Small intestine (tissue), 16 donors: ENCODE measurements at places on chromosomes 3 and 15.

- no peak for DNase-seq
Measured at GRCh38 chr15:63905131-63905530, 71.4 kb upstream of the HERC1 start.

DNA sequence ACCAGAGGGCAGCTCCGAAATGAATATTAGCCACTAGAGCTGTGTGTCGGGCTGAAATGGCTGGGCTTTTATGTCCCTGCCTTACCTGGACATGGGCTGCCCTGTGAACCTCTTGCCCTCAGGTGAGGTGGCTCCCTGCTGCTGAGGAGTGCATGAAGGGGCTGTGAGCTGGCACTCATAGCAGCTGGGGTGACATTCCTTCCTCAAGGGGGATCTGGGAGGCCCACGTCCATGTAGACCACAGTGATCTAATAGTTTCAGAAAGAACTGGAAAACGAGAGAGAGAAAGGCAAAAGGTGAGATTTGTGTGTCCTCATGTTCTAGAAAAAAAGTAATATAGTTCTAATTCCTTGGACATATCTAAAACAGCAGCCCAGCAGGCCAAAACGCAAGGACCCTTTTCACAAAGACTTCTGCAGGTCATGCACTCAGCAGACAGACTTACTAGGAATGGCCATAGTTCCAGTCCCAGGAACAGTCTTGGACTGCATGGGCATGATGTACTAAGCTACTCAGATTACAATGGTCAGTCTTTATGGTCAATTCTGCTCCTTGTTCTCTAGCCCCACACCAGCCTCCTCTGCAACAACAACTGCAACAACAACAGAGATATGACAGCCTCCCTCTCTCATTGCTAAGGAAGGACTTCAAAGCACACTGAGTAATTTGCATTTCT, 10.8 kb upstream of the SLC24A5 start:
- no peak for DNase-seq

DNA sequence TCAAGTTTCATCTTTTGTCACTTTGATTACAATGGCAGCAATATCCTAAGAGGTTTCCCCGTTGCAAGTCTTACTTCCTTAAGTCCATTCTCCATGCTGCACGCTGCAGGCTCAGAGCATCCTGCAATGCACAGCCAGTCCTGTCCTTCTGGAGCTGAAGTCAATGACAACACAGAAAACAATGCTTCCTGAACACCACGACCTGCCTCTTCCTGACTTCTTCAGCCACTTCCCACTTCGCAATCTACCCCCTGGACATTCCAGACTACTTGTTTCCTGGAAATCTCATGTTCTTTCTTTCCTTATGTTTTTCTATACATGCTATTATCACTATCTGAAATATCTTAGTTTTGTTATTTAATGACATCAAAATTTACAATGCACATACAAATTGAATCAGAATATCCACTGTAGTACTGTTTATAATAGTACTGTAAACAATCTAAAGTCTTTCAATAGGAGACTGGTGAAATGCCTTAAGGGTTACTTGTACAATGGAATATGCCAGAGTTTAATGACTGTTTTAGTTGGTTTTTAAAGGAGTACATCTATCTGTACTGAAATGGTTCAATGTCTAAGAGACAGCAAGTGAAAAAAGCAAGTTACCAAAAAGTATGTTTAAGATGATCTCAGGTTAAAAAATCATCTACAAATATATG, 113.7 kb upstream of the PRTG start:
- no peak for DNase-seq

GRCh38 chr3:57778494-57778893, 22.4 kb downstream of the SLMAP start:
- no peak for DNase-seq

DNA sequence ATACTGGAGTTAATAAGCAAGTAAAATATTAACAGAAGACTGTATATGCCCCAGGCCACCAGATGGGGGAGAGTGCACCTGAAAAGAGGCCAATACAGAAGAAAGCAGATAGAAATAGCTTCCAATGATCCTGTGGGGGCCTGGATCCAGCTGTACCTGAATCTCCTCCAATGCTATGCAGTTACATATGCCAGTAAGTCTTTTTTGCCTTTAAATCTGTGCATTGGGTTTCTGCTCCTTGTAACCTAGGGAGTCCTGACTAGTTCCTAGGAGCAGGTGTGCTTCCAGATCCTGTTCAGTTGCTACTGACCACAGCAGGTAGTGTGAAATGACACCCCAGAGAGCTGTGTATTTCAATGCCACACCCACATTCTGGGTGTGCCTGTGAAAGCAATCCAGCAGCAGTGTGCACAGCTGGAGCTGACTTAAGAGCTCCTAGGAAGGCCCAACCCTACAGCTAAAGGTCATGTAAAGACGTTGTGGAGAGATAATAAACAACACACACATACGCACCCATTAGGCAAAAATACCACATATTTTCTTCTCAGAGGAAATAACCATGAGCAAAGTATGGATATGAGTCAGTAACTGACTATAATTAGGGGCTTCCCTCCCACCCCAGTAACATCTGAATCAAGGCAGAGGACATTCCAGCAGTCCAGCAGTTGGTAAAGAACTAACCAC, 62.2 kb upstream of the AKAP13 start:
- DNase-seq, result peak; percentile 96

DNA sequence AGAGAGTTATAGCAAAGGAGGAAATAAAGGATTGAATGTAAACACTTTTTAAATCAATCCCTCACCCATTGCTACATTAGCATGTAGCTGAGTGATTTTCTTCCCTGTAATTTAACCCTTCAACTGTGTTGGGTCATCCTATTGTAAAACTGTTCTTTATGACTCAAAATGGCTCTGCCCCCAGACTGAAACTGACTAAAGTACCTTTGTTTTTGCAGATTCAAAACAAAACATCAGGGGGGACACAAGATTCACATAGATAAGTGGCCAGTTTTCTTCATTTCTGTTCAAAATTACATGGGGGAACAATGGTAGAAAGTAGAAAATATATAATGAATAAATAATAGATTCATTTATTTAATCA, 268.4 kb downstream of the IGSF11 start:
- no peak for DNase-seq

DNA sequence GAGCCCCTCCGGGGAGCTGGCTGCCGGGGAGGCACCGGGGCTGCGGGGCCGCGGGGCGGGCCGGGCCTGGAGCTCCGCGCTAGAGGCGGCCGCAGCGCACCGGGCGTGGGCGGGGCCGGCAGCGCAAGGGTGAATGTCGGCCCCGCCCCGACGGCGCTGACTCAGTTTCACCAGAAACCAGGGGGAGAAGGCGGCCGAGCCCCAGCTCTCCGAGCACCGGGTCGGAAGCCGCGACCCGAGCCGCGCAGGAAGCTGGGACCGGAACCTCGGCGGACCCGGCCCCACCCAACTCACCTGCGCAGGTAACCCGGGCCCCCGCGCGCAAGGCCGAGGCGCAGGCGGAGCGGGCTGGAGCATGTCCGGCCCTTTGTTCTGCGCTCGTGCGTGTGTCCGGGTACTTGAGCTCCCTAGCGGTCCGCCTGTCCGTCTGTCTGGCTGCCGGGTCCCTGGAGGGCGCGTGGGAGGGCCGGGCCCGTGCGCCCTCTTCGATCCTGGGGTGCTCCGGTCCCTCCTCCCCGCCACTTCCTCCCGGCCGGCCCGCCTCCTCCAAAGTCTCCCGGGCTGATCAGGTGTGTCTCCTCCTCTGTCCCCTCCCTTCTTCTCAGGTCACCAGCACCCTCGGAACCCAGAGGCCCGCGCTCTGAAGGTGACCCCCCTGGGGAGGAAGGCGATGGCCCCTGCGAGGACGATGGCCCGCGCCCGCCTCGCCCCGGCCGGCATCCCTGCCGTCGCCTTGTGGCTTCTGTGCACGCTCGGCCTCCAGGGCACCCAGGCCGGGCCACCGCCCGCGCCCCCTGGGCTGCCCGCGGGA, at the start of gene SPINT1:
Gene SPINT1, plus strand, starts transcription at position 164 of the 811 bp plus-strand sequence. Its CDS starts 507 bp downstream, at position 671.
- peak; percentile 89 for DNase-seq

GRCh38 chr3:162132981-162133380, 636.4 kb downstream of the OTOL1 start:
- no peak for DNase-seq

- DNase-seq, result no peak
Measured at GRCh38 chr3:161171639-161172552, 49.2 kb upstream of the NMD3 start.

DNA sequence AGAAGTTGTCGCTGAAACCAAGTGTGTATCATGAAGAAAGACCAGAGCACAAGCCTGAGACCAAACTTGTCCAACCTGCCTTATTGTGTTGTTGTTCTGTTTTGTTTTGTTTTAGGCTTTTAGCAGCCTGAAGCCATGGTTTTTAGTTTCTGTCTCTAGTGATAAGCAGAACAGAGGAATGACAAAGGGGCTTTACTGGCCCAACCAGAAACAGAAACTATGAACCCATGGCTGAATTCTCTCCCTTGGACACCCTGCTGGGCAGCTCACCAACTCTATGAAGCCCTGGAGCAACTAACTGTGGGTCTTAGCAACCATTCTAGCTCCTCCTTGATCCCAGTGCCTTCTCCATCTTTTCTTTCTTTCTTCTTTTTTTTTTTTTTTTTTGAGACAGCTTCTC, 30.3 kb downstream of the HCLS1 start:
- DNase-seq, result no peak

DNA sequence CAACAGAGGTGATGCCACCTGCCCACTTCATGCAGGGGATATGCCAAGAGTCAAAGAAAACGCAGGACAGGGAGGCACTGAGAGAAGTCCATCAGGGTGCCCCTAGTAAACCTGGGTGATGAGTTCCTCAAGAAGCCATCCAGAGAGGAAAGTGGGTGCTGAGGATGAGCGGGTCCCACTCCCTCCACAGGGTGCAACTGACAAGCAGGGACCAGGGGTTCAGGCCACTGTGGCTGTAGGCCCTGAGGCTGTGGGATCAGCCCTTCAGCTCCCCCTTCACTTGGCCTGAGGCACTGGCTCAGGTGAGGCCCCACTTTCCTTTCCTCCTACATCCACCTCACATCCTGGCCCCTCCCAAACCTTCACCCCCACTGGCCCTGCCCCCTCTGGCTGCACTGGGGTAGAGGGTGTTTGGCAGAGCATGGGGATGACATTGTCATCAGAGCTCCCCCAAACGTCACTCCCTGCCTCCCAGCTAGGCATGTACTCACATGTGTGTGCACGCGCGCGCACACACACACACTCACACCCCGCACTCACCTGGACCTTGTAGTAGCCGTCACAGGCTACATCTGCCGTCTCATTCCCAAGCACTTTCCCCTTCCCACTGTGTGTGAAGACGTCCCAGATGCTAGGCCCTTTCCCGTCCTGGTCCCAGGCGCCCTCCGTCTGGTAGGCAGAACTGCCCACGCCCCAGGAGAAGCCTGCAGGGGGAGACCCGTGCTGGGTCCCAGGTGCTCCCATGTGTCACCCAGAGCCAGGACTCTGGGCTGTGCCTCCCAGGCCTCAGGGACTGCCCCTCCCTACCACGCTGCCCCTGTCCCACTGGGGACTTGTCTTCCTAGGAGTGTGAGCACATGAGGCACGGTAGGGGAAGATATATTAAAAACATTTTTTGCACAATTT, 1.4 kb downstream of the LCTL start:
- no peak for DNase-seq

DNA sequence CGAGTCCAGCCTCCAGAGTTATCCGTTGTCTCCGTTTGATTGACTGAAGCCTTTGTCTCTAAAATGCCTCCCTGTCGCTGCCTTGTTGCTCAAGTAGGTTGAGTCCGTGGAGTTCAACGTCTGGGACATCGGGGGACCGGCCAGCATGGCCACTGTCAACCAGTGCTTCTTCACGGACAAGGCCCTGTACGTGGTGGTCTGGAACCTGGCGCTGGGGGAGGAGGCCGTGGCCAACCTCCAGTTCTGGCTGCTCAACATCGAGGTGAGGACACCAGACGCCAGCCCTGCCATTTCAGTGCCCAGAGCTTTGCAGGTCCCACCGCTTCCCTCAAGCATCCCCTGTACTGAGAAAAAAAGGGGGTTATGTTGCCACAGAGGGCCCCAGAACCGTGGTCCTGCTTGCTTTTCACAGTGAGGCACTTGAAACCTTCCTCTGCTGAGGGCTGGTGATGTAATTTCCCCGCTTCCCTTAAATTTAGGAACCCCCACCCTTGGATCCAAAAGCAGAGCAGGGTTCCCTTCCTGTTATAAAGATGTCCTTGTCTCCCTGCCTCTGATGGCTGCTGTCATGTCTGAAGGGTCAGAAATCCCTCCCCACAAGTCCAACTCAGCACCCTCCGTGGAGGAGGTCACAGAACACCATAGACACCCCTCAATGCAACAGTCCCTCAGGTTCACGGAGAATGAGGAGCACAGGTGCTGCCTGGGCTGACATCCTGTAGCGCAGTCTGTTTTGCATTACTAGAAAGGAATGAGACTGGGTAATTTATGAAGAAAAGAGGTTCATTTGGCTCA, 105.7 kb downstream of the LRRK1 start:
- no peak for DNase-seq

DNA sequence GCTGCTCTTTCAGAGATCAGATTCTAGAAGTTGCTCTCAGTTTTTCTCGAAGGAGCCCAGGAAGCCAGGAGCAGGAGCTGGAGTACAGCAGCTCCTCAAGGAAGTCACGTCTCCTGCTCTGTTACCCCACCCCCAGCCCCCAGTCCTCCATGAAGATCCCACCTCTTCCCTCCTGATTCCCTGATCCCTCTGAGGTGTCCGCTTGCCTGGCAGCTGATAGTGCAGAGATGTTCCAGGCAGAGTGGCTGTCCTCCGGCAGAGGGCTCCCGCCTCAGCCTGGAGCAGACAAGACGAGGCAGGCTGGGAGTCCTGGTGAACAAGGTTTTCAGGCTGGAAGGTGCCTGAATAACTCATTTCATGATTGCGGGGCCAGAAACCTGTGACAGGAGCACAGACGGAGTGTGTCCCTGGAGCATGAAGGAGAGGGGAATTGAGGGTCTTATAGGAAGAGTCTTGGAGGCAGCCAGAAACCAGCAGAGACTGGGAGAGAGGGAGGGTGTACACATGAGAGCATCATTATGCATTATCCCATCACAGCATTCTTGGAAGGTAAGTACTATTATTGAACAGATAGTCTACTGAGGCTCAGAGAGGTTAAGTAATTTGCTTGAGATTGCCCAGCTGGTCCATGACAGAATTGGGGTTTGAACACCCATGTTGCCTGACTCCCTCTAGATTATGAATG, 1.2 kb downstream of the HRH1 start:
- peak; percentile 64 for DNase-seq
